ENCODE measurements at places on chromosomes 16 and 17.
A peak's percentile ranks its signal among the peaks of the same experiment; 100 is the strongest.

DNA sequence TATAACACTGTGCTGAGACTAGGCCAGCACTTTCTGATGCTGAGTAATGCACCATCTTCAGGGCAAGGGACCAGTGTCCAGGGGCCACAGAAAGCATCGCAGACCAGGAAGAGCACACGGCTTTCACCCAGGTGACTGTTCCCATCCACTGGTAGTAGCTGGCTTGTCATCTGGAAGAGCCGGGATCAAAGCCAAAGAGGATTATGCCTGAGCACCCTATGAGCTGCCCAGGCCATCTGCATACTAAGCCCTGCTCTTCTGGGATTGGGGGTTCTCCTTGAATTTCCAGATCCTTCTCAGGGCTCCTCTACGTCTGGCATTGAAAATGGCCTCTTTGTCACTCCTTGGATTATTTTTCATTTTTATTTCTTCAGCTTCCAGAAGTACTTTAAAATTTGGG lies 140.7 kb downstream of the IRX3 start:
- DNase-seq: no peak

- DNase-seq: no peak
Measured at GRCh38 chr16:78177218-78177617, 77.8 kb downstream of the WWOX start.

DNA sequence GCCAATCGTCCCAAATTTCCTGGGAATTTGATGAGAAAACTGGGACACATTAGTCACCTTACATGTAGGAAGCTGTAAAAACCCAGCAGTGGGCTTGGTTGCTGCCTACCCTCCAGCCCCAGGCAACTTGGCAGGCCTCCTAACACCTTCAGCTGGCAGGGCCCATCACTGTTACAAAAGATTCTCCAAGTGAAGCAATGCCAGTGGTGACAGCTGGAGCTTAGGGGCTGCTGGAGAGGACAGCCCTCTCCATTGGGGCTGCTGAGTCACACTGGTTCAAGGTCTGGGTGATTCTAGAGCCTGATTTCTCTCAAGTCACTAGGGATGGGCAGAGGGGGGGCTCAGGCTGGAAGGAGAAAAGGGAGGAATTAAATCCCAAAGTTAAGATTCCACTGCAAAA lies 180.6 kb downstream of the COPRS start:
- peak; percentile 30 for DNase-seq

- peak; percentile 20 for DNase-seq
Measured at GRCh38 chr16:82506692-82507670, 119.8 kb upstream of the CDH13 start.
